ENCODE measurements at places on chromosomes 6 and 20.

DNA sequence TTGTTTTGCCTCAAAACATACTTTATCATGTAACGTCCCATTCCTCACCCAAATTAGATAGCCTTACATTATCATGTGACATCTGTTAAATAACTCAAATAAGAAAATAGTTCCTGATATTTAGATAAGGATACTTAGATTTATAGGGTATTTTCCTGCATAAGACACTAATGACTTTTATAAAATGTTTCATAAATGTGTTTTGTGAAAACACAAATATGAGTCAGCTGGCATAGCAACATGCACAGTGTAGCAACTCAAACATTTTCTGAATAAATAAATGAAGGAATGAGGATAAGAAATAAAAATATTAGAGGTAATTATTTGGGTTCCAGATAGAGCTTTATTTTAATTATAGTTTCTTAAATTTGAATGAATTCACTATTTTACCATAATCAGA is 460.4 kb upstream of the PLCB4 start:
- DNase-seq, result no peak

- no peak for DNase-seq
These were observed 272.4 kb upstream of the MARCKS start for GRCh38 chr6:113584767-113585166.

DNA sequence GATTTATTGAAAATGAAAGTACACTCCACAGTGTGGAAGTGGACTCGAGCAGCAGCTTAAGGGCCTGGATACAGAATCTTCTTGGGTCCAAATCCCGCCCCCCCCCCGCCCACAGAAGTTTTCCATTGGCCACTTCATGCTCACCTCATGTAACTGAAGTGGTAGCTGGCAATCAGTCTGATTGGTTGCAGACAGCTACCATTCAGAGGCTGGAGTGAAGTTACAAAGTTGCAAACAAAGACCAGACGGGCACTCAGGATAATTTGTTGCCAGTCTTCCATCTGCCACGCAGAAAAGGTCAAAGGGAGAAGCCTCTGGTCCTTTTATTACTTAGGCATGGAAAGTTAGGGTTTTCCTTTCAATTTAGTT is 25.8 kb upstream of the FABP7 start:
- no peak for DNase-seq

- no peak for DNase-seq
These were observed 11.7 kb upstream of the ID1 start for GRCh38 chr20:31593221-31594001.

DNA sequence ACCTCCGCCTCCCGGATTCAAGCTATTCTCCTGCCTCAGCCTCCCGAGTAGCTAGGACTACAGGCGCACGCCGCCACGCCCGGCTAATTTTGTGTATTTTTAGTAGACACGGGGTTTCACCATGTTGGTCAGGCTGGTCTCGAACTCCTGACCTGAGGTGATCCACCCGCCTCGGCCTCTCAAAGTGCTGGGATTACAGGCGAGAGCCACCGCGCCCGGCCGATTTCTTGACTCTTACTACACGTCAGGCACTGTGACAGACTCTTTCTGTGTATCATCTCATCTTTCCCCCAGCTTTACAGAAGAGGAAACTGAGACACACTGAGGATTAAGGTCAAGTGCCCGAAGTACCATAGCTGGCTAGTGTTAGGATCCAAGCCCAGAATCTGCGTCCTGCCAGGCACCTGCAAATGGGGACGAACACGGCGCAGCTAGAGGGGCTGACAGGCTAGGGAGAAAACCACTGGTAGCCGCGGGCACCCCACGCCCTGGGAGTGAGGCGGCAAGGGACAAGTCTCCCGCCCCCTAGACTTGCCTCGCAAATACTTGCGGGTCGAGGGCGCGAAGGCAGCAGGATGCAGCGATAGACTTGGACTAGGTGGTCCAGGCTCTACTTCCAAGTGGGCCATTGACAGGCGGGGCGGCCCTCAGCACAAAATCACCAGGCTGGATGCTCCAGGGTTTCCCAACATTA is 1.1 kb upstream of the TAF8 start:
- DNase-seq, result no peak

DNA sequence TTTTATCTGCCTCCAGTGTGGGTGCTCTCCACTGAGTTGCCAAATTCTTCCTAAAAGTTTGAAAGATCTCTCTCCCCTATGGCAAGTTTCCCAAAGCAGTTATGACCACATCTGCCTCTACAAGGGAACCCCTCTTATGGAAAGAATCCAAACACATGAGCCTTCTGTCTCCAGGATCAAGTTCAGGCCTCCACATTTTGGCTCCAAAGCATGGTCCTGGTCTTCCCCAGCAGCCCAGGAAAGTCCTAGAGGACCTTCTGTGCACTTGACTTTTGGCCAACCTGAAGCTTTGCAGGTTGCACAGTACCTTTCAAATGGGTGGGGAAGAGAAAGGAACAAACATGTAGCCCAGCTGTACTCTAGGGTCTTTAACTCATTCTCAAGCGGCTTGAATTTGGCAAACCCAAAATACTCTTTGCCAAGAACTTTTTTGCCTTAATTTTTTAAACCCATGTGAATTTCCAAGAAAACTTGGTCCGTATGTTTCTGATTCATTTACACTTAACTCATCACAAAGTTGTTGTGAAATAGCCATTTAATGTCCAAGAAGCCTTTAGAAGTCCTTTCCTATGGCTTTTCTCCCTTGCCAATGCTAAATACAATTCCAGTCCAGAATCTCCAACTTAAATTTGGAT is 240.1 kb upstream of the TBX18 start:
- no peak for DNase-seq

GRCh38 chr6:154705471-154706113 is 27.6 kb upstream of the SCAF8 start:
- DNase-seq, result no peak

GRCh38 chr6:139895205-139895793 is 520.9 kb upstream of the CITED2 start:
- no peak for DNase-seq

DNA sequence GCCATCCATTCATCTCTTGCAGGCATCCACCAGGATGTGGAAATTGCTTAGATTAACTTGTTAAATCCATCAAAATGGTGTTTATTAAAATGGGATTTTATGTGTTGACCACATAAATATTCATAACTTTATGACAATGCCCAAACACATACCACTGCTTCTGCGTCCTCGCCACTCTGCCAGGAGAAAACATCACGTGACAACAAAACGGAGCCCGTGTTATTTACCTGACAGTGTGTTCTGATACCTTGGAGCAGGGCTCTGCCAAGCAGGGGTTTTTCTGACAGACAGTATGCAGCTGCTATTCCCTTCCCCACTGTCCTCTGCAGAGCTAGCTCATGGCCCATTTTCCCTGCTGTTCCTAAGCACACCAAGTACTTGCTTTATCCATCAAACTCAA is 279.5 kb upstream of the CHD6 start:
- no peak for DNase-seq

- DNase-seq, result no peak
These were observed 295.1 kb upstream of the CDYL start for GRCh38 chr6:4480788-4481735.

DNA sequence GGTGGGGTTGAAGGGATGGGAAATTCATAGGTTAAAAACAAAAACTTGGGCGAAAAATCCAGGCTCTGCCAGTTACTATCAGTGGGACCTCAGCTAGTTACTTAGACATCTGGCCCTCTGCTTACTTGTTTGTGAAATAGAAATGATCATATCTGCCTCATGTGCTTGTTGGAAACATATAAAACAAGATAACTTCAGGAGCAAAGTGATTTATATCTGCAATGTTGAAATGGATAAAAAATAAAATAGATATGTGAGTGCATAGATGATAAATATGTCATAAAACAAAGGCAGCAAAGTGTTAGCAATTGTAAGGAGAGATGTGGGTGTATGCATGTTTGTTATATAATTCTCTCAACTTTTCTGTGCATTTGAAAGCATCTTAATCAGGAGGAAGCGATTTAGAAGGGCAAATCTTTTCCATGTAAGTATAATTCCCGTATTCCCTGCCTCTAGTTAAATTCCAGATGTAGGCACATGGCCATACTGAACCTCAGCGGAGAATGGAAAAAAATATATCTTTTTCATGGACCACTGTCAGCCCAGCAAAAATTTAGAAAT is 579.0 kb upstream of the FLRT3 start:
- DNase-seq, result no peak

- no peak for DNase-seq
These were observed 47.6 kb upstream of the MAP3K4 start for GRCh38 chr6:160943997-160944396.

DNA sequence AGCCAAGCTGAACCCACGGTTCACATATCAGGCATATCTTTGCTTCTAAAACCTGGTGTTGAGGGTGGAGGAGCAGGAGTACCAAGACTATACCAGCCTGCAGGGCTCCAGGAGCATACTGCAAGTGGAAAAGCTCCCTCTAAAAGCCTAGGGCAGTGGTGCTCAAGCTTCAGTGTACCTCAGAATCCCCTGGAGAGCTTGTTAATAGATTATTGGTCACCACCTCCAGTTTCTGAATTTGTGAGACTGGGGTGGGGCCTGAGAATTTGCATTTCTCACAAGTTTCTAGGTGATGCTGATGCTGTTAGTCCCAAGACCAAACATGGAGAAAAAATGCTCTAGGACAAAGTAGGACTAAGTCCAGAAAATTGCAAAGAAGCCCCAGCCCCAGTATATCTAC is 65.4 kb downstream of the FILIP1 start:
- no peak for DNase-seq

- no peak for DNase-seq
These were observed 71.1 kb downstream of the HDDC2 start for GRCh38 chr6:125230674-125231073.

GRCh38 chr20:36881888-36882287 is 6.0 kb downstream of the TLDC2 start:
- no peak for DNase-seq

- DNase-seq, result no peak
These were observed 59.0 kb upstream of the TULP4 start for GRCh38 chr6:158253248-158253647.

DNA sequence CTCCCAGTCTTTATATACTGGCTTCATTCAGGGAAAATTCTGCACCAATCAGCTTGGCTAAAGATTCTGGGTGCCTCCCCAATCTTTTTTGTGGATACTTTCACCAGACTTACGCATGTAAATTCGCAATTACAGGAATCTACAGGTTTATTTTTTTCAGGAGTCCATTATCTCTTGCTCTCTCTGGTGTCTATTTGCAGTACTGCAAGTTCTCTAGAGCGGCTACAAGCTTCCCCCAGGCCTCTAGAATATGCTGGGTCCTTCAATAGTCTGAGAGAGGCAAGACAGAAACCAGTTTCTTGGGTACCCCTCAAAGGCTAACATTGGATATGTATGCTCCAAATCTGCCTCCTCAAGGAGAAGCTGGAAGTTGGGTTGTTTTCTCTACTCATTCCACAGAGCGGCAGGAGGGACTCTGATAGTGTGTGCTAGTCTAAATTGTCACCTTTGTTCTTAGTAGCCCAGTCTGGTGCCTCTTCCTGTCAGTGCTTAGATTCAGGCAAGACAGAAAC is 58.5 kb downstream of the SUN5 start:
- DNase-seq, result no peak

- DNase-seq, result no peak
These were observed 47.1 kb upstream of the SMLR1 start for GRCh38 chr6:130780122-130780521.

- DNase-seq, result no peak
These were observed 19.2 kb downstream of the SRSF3 start for GRCh38 chr6:36613200-36613995.

- DNase-seq, result no peak
These were observed 144.2 kb downstream of the ARHGAP18 start for GRCh38 chr6:129565811-129566210.

GRCh38 chr20:4961746-4962145 is 39.6 kb downstream of the SLC23A2 start:
- no peak for DNase-seq

DNA sequence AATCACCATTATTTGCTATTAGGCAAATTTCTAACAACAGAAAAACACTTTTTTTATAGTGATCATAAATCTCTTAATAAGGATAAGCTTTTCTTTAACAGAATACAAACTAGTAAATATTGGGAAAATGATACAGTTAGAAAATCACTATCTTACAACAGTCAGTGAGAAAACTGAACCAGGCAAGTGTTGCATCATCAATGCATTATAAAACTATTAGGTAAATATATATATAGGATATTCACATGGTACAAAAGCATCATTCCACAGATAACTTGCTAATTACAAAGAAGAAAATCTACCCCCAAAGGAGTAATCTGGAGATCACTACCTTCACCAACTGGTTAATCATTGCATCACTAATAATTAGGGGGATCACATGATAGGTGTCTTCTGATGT is 652.1 kb downstream of the HACE1 start:
- no peak for DNase-seq

- DNase-seq, result no peak
These were observed 42.2 kb upstream of the DSE start for GRCh38 chr6:116328528-116328903.

- DNase-seq, result no peak
These were observed 52.7 kb downstream of the EBF4 start for GRCh38 chr20:2745060-2745910.

DNA sequence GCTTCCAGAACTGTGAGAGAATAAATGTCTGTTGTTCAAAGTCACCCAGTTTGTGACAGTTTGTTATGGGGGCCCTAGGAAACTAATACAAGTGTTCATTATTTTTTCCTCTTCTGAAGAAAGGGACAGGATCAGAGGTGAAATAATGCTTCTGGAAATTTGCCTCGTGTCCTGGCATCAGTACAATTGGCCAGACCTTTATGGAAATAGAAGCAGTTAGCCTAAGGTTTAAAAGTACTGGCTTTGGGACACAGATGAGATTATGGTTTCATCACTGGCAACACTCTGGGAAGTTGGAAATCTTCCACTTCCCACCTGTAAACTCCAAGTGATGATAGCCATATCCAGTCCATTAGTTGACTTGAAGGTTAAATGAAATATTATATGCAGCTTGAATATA is 88.7 kb downstream of the PLCB1 start:
- DNase-seq, result no peak

DNA sequence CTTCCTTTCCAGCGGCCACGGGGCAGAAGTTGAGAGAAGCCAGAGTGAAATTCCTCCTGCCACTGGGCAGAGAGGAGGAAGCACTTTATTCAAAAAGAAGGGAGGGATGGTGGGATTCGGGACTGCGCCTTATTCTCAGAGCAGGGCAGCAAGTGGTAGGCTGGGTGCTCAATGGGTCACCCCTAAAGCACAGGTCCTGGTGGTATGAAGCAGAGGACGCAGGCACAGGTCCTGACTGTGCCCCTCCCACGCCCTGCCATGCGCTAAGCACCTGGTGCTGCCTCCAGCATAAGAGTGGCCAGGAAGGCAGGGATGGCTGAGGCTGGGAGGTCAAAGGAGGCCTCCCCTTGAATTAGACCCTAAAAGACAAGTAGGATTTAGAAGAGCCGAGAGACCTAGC is 4.9 kb upstream of the GRM4 start:
- no peak for DNase-seq

DNA sequence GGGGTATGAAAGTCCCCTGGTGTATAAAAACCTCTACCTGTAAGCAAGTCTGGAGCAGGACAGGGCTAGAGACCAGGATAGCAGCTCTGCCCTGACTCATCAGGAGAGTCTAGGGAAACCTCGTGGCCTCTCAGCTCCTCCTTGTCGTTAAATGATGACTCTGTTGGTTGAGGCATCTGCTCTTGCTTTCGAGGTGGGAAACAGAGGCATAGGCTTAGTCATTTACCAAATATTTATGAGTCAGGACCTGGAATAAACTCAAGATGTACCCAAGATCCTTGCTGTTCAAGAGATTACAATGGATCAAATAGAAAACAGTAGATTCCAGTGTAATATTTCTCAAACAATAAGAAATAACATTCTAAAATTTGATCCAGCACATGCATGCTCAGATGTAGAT is 5.5 kb downstream of the MANBAL start:
- no peak for DNase-seq

Measured in activated T-cell treated with anti-CD3 and anti-CD28 coated beads for 24 hours (primary cell).